ENCODE measurements at places on chromosomes 2 and 18.

DNA sequence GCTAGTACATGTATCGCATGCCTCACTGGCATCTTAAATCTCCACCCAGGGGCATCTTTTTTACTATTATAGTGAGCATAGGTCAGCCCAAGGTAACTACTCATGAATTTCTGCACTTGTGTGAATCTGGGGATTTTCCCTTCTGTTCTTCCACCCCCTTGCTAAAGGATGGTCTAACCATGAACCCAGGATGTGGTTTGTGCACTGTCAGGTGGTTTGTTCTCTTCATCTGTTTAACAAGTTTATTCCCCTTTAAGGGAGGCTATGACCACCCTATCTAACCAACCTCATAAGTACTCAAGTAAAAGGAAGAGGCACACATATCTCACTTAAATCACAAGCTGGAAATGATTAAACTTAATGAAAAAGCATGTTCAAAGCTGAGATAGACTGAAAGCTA is 243.0 kb downstream of the RPRM start:
- peak; percentile 35 for DNase-seq
- no peak overlapping the region for H3K4me3 ChIP-seq
- peaks cover 13% of the 10 kb centered on the region for H3K4me1 ChIP-seq
- no peaks in the 10 kb centered on the region for H3K36me3 ChIP-seq
- H3K27ac ChIP-seq: no peak overlapping the region

DNA sequence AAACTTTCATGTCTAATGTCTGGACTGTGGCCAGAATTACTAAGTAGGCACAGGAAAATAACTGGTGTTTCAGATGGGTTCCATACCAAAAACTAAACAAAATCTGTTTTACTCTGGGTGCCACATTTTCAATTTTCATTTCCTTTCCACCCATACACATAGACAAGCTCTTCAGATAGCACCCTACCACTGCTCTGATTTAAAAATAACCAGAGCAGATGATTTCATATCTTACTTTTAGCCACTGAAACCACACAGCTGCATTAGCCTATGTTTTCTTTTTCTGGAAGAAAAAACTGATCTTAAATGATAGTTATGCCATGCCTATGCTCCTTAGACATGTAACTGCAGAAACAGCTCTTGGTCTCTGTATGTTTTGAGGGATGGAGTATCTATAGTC is 647.6 kb downstream of the CPS1 start:
- no peaks in the 10 kb centered on the region for H3K36me3 ChIP-seq
- no peak overlapping the region for H3K27ac ChIP-seq
- no peaks in the 10 kb centered on the region for H3K27me3 ChIP-seq

DNA sequence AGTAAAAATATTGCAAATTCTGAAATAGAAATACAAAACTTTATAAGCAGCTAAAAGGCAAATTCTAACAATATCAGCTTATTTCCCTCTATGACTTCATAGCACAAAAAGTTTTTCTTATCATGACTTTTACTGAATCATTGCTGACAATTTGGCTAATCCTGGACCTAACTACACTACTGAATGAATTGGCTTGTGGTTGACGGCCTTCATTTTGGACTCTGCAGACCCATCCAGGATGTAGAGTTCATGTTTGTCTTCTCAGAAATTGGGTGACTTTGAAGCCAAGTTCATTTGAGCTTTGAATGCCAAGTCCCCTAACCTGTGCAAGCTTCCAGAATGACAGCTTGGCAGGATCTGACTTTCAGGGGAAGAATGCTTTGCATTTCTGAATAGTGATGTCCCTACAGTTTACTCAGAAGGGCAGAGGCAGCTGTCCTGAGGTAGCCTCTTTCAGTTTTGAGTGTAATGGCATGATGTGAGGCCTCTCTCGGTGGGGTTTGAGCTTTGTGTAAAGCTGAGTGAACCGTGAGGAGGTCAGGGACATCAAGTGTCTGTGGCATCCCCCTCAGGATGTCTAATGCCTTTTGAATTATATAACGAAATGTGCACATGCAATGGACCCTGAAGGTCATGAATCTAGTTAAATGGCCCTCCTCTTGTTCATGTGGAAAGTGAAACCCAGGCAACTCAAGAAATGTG is 48.0 kb downstream of the EFEMP1 start:
- H3K36me3 ChIP-seq: no peaks in the 10 kb centered on the region
- H3K4me3 ChIP-seq: no peak overlapping the region
- no peak for DNase-seq
- no peaks in the 10 kb centered on the region for H3K4me1 ChIP-seq
- H3K27me3 ChIP-seq: no peaks in the 10 kb centered on the region
- no peak overlapping the region for H3K27ac ChIP-seq

GRCh38 chr2:35428548-35428947 is 927.0 kb upstream of the CRIM1 start:
- H3K27ac ChIP-seq: no peak overlapping the region
- DNase-seq: peak; percentile 8
- no peaks in the 10 kb centered on the region for H3K36me3 ChIP-seq
- H3K4me3 ChIP-seq: no peak overlapping the region
- no peaks in the 10 kb centered on the region for H3K4me1 ChIP-seq

DNA sequence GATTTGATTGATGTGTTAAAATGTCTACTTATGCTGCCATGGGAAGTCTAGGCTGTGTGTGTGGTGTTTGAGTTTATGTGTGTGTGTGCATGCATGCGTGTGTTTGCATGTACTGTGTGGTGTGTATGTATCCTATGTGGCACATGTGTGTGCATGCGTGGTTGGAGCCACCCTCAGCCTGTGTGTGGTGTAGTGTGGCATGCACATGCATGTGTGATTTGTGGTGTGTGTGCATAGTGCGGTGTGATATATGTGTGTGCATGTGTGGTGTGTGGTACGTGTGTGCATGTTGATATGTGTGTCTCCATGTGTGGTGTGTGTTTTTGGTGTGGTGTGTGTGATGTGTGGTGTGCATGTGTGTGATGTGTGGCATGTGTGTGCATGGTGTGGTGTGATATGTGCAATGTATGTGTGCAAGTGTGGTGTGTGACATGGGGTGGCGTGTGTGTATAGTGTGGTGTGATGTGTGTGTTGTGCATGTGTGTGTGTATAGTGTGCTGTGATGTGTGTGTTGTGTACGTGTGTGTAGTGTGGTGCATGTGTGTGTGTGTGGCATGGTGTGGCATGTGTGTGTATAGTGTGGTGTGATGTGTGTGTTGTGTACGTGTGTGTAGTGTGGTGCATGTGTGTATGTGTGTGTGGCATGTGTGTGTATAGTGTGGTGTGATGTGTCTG is 66.6 kb upstream of the HDAC4 start:
- no peak overlapping the region for H3K27ac ChIP-seq
- H3K4me3 ChIP-seq: no peak overlapping the region
- no peaks in the 10 kb centered on the region for H3K36me3 ChIP-seq
- H3K27me3 ChIP-seq: no peaks in the 10 kb centered on the region
